ENCODE measurements at places on chromosomes 11 and 22.

- DNase-seq, result no peak
Measured at GRCh38 chr22:20448630-20449029, 11.0 kb upstream of the SCARF2 start.

DNA sequence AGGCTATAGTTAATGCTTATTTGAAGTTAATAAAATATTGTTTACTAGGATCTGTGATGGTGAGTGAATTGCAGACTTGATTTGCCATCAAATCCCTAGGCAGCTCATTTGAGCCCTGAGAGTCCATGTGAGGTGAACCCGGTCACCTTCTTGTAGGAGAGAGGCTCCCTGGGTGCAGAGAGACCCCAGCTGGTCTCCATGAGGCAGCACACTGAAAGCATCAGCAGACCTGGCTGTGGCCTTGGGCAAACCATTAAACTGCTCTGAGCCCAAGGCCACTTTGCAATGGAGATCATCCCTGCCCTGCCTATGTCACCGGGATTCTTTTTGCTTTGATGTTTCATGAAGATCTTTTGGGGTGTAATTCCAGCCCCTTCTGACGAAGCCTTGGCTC, 125.2 kb downstream of the MICAL2 start:
- DNase-seq, result no peak

- DNase-seq, result no peak
Measured at GRCh38 chr11:65782816-65783228, 2.0 kb upstream of the AP5B1 start.

DNA sequence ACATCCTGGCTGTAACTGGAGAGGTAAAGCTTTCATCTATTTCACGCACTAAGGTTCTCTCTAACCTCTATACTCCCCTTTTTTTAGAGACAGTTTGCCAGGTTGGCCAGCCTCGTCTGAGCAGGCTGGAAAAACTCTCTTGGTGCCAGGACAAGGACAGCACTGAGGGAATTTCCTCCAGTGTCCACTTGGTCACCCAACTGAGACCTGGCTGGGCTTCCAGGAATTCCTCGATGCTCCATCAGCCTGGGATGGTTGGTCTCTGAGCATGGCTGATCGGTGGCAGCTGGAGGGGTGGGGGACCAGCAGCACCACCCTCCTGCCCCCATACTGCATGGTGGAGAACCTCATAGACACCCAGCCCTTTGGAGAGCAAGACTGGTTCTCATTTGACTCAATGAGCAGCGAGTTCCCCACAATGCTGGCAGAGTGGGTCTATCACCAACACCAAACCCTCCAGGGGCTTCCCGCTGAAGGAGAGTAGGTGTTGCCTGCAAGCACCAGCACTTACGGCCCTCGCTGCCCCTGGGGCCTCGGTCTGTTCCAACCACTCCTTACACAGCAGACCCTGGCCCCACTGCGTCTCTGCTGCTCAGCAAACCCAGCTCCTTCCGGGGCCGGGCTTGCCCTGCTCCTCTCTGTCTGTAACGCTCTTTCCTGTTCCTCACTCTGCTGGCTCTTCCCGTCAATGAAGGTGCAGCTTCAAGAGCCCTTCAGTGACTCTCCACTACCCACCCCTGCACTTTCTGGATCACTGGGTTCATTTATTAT, 122.2 kb downstream of the ST3GAL4 start:
- no peak for DNase-seq

DNA sequence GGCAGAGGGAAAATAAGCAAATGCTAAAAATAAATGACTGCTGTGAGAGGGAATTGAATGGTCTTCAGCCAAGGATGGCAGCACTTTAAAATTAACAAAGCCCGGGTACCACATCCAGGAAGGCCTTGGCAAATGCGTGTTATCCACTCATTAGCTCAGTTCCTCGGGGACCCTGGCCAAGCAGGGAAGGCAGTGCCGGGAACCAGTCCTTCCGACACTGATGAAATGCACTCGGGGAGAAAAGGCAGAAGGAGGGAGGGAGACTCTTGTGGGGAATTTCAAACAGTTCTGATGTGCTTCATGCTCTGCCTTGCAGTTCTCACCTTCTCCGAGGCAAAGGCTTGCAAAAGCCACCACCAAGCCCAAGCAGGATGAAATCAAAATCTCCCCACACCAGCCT, 38.3 kb downstream of the CLPB start:
- no peak for DNase-seq

- no peak for DNase-seq
Measured at GRCh38 chr22:28043266-28043665, 124.2 kb upstream of the PITPNB start.

GRCh38 chr11:130524132-130524790, 75.8 kb downstream of the ADAMTS15 start:
- no peak for DNase-seq

DNA sequence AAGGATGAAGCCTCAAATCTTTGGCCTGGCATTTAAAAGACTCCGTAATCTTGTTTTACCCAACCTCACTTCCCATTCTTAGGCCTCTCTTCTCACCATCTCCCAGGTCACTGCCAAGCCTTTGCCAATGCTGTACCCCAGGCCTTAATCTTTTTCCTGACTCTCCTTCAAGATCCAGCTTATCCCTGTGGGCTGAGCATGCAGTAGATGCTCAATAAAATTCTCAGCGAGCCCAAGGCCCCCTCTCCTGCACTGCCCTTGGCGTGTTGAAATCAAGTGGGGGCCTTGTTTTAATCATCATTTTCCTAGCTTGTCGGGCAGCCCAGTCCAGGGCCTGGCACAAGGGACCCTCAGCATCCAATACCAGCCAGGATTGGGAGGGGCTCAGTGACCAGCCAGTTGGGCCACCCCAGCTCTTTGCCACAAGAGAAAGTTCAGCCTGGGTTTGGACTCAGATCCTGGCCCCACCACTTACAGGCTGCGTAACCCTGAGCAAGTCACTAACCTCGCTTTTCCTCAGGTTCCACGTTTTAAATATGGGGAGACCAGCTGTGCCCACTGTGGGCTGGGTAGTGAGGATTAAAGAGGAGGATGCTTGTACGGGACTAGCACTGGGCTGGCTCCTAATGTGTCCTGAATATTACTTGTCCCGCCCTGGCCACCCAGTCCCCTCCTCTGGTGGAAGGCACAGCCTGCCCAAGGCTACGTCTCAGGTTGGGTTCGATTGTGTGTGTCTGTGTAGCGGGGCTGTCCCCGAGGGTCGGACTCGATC, 943 bp upstream of the YWHAH start:
- DNase-seq, result no peak

GRCh38 chr22:50473855-50474671, 772 bp downstream of the SBF1 start:
- no peak for DNase-seq

DNA sequence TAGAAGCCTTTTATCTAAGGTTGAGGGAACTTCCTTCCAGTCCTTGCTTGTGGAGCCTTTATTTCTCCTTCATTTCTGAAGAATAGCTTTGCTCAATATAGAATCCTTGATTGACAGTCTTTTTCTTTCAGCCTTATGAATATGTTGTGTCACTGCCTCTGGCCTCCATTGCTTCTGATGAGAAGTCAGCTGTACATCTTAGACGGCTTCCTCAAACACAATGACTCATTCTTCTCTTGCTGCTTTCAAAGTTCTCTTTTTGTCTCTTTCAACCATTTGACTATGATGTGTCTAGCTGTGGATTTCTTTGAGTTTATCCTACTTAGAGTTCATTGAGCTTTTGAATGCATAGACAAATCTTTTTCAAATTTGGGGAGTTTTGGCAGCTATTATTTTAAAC, 893.2 kb downstream of the BRD1 start:
- no peak for DNase-seq

GRCh38 chr11:44765026-44765595, 38.3 kb downstream of the TSPAN18 start:
- no peak for DNase-seq

DNA sequence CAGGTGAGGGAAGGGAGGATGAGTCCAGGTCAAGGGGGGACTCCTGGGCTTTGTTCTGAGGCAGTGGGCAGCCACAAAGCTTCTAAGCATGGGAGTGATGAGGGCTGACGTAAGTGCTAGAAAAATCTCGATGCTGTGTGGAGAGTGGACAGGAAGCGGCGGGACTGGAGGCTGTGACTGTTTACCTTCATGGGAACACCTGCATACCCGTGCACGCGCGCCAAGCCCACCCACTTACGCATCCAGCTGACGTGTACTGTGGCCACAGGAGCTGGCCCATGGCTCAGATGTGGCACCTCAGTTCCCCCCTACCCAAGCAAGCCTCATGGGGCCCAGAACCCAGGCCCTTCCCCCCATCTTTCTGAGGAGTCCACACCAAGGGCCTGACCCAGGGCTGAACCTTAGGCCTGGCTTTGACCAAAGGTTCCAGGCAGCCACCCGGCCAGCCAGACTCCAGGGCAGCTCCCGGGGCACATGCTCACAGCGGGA, 14.0 kb downstream of the MYRF start:
- no peak for DNase-seq

- no peak for DNase-seq
Measured at GRCh38 chr11:17206463-17206862, 1.3 kb downstream of the PIK3C2A start.

- no peak for DNase-seq
Measured at GRCh38 chr11:125074511-125075241, 11.6 kb downstream of the SLC37A2 start.

DNA sequence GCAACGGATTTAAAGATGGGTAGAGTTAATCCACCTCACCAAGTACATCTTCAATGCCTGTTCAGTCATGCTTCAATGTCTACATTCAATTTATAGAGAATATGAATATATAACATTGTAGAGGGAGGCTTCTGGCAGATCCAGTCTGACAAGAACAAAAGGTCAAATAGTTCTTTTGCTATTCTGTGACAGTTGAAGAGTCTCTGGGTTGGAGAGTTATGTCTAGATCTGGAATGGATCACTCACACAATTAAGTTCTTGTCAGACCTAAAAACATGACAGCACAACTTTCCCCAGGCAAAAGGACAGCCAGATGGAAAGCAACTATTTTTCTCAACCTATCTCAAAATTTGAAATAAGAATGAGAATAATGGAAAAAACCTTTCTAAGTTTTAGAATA, 15.3 kb upstream of the GAB2 start:
- DNase-seq, result no peak

DNA sequence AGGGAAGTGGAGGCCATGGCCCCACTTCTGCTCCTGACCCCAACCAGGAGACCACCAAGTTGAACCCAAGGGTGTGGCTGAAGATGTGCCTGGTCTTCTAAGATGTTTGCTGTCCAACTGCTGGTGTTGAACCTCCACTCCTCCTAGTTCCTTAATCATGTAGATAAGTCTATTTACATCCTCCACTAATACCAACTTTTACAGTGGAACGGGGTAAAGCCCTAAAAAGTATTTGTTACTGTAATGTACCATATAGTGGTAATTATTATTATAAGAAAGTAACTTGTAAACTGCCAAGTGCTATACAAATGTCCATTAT, 19.0 kb upstream of the RASSF10 start:
- DNase-seq, result no peak
